ENCODE measurements at places on chromosomes 1 and 21.
A peak's percentile ranks its signal among the peaks of the same experiment; 100 is the strongest.

- H3K4me1 ChIP-seq = no peaks in the 10 kb centered on the region
- no peak overlapping the region for H3K4me3 ChIP-seq
- DNase-seq = peak; percentile 7
- H3K27me3 ChIP-seq = no peaks in the 10 kb centered on the region
Measured at GRCh38 chr21:46119144-46119636, 21.3 kb downstream of the COL6A2 start.

GRCh38 chr1:182624577-182624976, 20.4 kb upstream of the RGS16 start:
- no peak for DNase-seq
- peak overlapping the region; percentile 67 for H3K27ac ChIP-seq
- no peaks in the 10 kb centered on the region for H3K27me3 ChIP-seq

DNA sequence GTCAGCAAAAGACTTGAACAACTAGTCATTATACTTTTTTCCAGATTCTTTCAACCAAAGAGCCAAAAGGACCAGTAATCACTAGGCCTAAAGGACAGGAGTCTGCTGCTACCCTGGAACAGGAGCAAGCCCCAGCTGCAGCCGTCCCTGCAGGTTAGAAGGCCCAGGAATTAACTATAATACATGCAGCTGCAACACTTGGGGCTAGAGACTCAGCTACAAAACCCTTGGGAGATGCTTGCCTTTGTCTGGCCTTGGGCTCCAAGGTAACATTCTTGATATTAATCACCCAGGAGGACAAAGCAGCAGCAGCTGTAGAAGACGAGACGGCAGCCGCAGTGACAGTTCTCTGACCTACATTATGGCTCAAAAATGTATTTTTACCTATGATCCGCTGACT, 841.2 kb upstream of the ADGRL4 start:
- no peaks in the 10 kb centered on the region for H3K4me1 ChIP-seq
- H3K27me3 ChIP-seq = no peaks in the 10 kb centered on the region
- H3K4me3 ChIP-seq = no peak overlapping the region
- no peaks in the 10 kb centered on the region for H3K36me3 ChIP-seq
- DNase-seq = no peak
- no peak overlapping the region for H3K27ac ChIP-seq

- H3K4me1 ChIP-seq = no peaks in the 10 kb centered on the region
- peaks cover 20% of the 10 kb centered on the region for H3K36me3 ChIP-seq
- H3K4me3 ChIP-seq = no peak overlapping the region
- no peak overlapping the region for H3K27ac ChIP-seq
- H3K27me3 ChIP-seq = peaks cover 1% of the 10 kb centered on the region
Measured at GRCh38 chr1:207128336-207128921, 24.4 kb downstream of the C4BPA start.

- DNase-seq = no peak
- no peaks in the 10 kb centered on the region for H3K27me3 ChIP-seq
- H3K4me3 ChIP-seq = no peak overlapping the region
- no peak overlapping the region for H3K27ac ChIP-seq
- peaks cover 45% of the 10 kb centered on the region for H3K36me3 ChIP-seq
Measured at GRCh38 chr1:207603777-207604176, 41.2 kb upstream of the CR1L start.
